ENCODE measurements at places on chromosomes 2 and 18.

GRCh38 chr2:71291398-71291797 lies 40.2 kb upstream of the ZNF638 start:
- DNase-seq, result no peak

DNA sequence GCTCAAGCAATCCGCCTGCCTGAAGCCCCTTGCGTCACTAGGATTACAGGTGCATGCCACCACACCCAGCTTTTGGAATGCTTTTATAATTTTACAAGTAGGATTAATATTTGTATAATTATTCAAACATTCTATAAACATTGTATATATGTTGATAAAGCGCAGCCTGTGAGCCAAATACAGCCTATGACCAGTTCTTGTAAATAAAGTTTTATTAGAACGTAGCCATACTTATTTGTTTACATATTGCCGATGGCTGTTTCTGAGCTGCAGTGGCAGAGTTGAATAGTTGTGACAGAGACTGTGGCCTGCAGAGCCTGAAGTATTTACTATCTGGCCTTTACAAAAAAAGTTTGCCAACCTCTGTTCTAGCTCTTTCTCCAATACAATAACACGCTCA lies 232.6 kb downstream of the OTX1 start:
- DNase-seq, result no peak

GRCh38 chr18:39806525-39806924 lies 2148.5 kb upstream of the PIK3C3 start:
- no peak for DNase-seq

DNA sequence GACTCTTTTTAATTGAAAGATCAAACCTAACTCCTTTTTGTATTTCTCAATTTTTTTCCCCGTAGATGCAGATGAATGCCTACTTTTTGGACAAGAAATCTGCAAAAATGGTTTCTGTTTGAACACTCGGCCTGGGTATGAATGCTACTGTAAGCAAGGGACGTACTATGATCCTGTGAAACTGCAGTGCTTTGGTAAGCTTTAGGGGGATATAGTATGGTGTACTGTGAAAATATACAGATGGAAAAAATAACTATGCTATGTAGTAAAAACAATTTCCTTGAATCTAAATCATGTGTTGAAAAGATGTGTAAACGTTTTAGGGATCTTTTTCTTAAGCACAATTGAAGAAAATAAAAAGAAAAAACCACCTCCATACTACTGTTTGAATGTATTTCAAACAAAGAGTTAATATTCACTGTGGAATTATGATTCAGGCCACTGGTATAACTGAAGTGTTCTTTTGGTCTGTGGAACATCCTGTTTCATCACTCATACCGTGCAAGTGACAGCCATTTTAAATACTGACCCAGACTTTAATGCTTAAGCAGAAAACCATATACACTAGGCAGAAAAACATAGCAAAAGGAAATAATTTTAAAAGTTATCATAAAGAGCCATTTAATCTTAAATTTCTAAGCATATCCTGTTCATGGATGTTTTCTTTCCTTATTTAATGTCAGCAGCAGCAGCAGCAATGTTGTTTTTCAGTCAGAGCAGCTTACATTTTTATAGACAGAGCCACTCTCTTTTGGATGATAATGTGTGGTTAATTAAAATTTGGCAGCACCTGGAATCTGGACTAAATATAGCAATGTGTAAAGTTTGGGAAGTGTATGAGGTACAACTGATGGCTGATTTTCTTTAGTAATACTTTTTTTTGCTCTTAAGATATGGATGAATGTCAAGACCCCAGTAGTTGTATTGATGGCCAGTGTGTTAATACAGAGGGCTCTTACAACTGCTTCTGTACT lies 112.8 kb upstream of the RASGRP3 start:
- DNase-seq, result no peak

DNA sequence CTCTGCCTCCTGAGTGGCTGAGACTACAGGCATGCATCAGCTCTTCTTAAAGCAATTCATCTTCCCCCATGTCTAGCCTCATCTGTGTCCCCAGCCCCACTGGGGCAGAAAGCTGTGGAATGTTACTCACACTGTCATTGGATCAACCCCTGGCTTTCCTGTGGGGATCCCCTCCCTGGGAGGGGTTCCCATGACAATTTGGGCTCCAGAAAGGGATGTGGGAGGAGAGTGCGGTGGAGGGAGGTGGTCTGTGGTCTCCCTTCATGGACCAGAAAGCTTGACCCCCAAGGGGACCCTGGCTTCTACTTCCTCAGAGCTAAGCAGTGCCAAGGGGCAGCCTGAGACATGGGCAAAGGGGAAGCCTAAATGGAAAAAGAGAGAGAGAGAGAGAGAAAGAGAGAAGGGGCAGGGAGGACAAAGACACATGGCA lies 1.3 kb downstream of the NGEF start:
- DNase-seq, result no peak

- no peak for DNase-seq
These were observed 195.9 kb downstream of the SH3RF3 start for GRCh38 chr2:109324861-109325260.

- DNase-seq, result no peak
These were observed 298.1 kb downstream of the TGIF1 start for GRCh38 chr18:3748086-3748485.

DNA sequence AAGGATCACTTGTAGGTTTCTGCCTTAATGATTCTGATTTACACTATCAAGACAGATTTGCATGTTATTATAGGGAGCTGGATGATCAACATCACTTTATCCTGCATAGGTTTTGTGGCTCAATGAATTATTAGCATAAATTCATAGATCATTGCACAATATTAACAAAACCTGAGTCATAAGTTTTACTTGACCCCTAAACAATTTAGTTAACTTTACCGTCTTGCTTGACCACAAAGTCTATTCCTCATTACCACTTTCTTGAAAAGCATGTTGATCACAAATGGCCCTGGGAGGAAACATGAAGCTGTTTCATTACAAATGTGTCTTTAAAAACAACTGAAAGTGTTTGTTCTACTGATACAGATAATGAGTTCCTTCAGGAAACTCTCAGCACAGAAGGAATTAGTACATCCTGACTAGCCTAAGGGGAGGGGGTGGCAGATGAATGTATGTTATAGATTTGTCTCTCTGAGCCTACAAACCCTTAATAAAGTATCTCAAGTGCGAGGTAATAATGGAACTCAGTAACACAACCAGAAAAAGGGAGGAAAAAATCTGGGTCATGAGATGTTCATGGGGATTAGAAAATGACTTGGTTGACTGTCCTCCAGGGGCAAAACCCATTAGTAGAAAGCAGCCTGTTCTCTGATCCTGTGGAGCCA lies 303.4 kb downstream of the PIK3C3 start:
- DNase-seq, result no peak

Measured in activated CD4-positive, alpha-beta T cell treated with anti-CD3 and anti-CD28 coated beads, Interleukin-2, amount 50 U/mL, for 24 hours (primary cell).